ENCODE measurements at places on chromosomes 4 and X.

DNA sequence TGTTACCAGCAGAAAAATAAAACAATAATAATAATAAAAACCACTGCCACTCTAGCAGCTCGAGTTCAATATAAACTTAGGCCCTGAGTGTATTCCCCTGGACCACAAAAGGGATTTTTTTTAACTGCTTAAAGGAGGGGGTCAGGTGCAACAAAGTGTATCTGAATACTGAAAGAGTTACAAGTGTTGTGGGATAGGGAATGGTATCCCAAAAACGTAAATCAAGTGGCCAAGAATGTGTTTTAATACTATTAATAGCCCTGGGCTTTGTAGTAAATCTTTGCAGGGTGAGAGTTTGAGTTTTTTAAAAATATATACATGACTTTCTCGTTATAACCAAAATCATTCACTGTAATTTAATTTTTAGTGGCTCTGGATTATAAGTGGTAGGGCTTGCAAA, 860.1 kb upstream of the INTU start:
- DNase-seq: no peak

- DNase-seq: no peak
Observed at GRCh38 chr4:162682651-162683050, 484.0 kb downstream of the NAF1 start.

DNA sequence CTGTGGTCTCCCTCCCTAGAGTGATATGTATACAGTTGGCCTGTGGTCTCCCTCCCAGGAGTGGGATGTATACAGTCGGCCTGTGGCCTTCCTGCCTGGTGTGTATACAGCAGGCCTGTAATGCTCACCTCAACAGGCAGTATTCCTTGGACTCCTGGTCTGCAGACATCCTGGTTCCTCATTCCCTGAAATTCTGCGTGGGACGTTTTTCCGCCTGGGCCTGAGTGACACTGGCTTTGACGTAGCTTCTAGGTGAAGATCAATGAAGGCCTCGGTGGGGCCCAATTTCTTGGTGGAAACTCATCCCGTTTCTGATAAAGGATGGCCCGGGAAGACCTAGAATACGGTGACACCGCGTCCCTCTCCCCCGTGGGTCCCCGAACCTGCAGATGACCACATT, 98.7 kb upstream of the PPP2R3B start:
- no peak for DNase-seq

DNA sequence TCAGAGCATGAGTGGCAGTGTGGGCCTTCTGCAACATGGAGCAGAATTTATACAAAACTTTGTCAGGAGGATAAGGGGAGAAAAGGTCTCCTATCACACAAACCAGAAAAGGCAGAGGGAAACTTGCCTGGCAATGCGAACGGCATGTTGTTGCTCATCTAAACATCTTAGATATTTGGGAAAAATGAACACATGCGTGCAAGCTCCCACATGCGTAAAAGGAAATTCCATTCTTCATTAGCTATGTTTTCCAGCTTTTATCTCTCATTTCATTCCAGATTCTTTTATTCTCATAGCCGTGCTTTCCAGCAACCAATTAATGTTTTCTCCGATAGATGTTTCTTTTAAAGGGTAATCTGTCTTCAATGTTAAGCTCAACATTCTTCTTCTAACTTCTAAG, 31.3 kb upstream of the GBA3 start:
- DNase-seq: no peak

GRCh38 chr4:85761803-85762528, 287.0 kb downstream of the ARHGAP24 start:
- DNase-seq: no peak

- DNase-seq: no peak
Observed at GRCh38 chr4:186722796-186723291, 812 bp downstream of the FAT1 start.
